ELF-1 (cell line): ENCODE measurements at places on chromosomes 1 and 21.

DNA sequence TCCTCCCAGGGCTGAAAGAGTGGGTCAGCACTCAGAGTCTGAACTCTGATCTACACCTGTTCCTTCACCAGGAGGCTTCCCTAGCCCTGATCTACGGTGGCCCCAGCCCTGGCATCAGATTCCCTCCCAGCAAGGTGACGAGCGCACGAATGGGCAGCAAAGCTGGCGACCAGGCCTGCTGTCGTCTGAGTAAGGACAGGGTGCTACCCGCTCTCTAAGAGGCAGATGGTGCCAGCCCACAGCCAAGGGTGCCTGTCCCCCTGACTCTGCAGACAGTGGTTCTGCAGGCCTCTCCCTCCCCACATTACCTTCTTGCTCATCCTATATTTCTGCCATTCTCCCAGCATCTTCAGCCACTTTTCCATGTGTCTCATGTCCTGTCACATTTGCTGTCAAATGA, 10.3 kb upstream of the SMYD3 start:
- no peak for DNase-seq

DNA sequence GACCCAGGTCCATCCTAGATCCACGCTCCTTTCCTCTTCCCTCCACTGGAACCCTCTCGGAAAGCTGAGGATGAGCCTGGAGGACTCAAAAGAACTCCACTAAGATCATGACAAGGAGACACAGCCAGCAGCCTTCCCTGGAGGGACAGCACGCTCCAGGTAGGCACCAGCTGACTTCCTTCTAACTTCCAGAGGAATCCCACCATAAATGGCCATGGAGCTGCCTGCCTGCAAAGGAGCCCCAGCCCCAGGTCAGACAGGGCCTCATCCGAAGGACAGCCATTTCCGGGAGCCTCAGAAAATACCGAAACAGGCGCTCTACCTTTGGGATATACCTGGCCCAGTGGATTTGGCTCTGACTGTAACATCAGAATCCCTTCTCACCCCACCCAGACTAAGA, 4.1 kb downstream of the SH3BP5L start:
- DNase-seq: no peak

- no peak for DNase-seq
Measured at GRCh38 chr1:232793944-232794343, 11.3 kb upstream of the MAP10 start.

DNA sequence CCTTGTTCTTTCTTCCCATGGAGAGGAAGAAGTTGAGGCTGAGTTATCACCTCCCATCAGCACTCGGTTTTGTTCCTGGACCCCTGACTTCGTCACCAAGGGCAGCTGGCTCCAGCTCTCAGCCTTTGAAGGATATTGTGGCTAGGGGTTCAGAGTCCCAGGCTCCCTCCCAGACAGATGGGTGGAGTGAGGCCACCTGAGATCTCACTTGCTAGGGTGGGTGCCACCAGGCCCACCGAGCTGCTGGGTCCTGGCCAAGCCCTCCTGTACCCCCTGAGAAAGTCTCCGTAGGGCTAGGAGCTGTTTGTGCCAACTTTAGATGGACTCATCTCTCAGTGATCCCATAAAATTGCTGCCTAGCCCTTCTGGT, 6.9 kb downstream of the MX2 start:
- DNase-seq: no peak

GRCh38 chr1:20603504-20604464, 14.9 kb downstream of the CDA start:
- no peak for DNase-seq

DNA sequence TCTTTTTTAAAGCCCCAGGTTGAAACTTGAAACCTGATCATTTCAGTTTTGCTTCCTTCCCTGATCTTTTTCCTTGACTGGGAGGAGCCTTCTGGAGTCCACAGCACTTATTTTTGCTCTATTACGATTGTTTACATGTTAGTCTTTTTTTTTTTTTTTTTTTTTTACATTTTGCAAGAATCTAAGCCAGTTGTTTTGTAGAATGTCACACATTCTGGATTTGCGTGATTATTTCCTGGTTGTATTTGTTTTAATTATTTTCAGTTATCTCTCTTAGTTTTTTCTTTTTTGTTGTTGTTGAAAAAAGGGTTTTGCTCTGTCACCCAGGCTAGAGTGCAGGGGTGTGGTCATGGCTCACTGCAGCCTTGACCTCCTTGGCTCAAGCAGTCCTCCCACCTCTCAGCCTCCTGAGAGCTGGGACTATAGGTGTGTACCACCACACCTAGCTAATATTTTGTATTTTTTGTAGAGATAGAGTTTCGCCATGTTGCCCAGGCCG, 32.8 kb downstream of the OSBPL9 start:
- DNase-seq: no peak

- DNase-seq: peak; percentile 65
Measured at GRCh38 chr1:226309398-226310244, 657 bp upstream of the LIN9 start.

DNA sequence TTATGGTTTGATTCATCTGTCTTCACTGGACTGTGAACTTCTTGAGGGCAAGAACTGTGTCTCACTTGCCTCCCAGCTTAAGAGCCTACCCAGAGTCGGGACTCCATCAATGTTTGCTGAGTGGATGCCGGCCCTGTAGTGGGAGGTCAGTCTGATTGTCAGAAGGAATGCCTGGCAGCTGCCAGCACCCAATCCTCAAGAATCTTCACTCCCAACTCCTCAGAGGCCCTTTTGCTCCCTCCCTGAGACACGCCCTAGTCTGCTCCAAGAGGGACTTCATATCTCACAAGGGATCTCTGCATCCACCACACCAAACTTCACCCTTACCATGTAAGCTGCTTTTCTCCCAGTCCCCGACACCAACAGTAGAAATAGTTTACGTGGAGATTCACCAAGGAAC, 15.2 kb upstream of the KDM4A start:
- peak; percentile 37 for DNase-seq

DNA sequence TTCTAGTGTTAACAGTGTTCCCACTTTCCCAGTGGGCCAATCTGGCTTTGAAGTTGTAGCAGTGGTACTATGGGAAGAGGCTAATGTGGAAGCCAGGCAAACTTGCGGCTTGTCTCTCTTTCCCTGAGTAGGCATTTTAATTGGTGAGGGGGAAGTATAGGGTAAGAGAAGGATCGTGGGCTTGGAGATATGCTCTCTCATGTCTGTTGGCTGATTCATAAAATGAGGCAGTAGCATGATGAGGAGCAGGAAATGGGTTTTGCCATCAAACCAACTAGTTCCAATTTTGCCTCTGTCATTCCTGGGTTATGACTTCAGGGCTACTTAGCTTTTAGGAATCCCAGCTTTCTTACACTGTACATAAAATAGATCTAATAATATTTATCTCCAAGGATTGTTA, 12.1 kb downstream of the C8A start:
- DNase-seq: no peak

DNA sequence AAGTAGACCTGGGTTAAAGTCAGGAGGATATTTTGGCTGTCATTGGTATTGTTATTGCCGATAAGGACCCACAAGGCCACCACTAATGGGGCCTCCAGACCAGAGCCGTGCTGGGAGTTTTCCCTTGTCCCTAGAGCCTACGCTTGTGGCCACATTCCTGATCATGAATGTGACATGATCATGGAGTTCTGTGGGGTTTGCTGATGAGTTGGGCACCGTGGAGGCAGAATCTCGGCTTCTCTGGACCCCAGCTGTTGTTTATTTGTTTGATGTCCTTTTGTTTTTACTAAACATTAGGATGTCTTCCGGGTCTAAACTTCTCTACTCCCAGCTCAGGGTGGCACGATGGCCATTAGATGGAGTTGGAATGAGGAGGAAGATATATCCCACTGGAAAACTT, 74.9 kb upstream of the TMPRSS2 start:
- DNase-seq: no peak

- no peak for DNase-seq
Measured at GRCh38 chr1:82185084-82185483, 384.4 kb downstream of the ADGRL2 start.

DNA sequence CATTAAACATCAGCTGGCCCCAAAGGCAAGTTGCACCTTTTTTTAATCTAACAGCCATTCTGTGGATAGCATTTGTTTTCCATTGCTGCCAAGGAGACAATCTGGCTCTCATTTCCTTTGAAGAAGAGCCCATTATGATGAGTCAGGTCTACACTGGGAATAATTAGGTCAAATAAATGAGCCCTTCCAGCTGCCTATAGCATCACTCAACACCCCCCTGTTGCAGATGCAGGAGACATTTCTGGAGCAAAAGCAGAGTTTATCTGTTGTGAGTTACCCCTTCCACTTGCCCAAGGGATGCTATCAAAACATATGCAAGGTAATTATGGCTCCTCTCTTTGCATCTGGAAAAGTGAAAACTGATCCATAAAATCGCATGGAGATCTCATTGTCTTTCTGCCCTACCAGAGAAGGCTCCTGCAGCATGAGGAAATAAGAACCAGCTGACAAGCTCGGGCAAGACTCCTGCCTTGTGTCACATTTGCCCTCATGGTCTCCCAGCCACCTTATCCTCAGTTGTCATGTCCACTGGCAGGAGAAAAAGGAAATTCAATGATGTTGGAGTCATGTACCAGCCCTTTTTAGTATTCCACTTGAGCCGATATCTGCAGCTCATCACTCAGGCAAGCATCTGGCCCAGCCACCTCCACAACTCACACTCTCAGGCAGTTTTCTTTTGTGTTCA, 135.9 kb downstream of the SLC30A10 start:
- no peak for DNase-seq

- DNase-seq: no peak
Measured at GRCh38 chr1:160103658-160104408, 5.4 kb upstream of the IGSF8 start.

DNA sequence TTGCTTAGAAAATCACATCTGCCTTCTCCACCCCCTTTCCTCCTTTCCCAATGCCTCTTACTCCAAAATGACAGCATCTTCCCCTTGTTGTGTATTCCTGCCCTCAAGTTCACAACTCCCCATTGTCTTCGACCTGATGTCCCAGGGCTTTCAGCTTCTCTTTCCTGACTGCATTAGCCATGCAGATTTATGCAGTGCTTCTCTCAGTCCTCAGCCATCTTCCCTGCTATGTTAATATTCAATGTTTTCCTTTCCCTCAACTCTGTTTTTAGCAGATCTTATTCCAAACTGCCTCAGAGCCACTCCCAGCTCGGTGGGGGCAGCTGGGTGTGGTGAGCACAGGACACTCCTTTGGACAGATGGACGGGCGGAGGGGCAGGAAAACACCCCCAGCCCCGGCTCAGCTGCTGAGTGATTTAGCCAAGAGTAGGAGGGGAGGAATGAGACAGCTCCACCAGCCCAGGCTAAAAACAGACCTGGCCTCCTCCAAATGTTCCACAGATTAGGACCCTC, 71.0 kb downstream of the CD2 start:
- peak; percentile 52 for DNase-seq

DNA sequence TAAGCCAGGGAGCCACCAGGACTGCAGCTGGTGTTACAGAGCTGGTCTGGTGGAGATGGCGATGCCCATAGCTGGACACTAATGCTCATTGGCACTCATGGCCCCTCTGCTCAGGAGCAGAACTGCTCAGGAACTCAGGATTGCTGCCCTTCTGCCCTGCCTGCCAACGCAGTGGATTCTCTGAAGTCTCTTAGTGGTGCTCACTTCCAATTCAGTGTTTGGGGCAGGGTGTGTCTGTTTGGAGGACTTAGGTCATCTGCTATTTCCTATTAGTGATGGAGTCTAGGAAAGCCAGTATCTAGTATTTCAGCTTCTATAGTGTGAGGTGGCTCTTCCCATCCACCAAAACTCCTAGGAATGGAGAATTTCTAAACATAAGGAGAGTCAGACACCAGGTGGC, 29.1 kb downstream of the S100A10 start:
- no peak for DNase-seq

GRCh38 chr1:150516050-150516591, 569 bp downstream of the FALEC start:
- peak; percentile 52 for DNase-seq

DNA sequence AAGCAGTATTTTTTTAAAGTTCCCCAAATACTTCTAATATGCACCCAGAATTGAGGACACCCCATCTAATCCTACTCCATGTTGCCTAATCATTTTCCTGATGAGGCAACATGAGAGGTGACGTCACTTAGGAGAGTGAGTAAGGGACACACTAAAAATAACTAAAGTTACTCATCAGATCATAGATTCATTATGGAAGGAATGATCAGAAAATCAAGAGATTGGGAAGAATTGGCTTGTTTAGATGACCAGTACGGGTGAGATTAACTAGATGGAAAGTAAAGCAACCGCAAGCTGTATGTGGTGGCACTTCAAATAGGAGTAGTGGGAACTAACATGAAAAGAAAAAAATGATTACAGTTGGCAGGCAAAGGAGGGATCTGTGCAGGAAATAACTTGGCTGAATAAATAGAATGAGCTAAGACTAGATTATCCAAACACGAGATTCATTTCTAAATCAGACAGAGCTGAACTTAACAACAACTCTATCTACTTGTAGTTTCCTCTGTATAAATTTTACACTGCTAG, 61.4 kb upstream of the CXADR start:
- DNase-seq: no peak

GRCh38 chr1:99600782-99601181, 45.1 kb upstream of the PALMD start:
- no peak for DNase-seq

DNA sequence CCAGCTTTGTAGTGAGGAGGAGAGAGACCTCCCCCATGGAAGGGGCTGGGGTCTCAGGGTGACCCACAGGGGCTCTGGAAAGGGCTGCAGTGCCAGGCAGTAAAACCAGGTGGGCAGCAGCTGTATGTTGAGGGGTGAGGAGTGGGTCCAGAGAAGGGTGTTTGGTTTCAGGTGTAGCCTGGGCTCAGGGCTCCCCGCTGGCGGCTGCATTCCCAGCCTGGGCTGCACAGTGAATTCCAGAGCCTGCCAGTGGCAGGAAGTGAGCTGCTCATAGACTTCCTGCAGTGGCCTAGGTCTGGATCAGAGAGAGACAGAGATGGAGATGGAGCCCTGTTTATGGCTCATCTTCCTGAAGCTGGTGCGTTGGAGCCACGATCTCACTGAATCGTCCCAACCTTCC, 356.4 kb downstream of the PTPRU start:
- peak; percentile 5 for DNase-seq

GRCh38 chr1:153679337-153680119, 1.0 kb downstream of the NPR1 start:
- DNase-seq: peak; percentile 54

- DNase-seq: no peak
Measured at GRCh38 chr1:71641903-71642302, 561.1 kb upstream of the ZRANB2 start.

DNA sequence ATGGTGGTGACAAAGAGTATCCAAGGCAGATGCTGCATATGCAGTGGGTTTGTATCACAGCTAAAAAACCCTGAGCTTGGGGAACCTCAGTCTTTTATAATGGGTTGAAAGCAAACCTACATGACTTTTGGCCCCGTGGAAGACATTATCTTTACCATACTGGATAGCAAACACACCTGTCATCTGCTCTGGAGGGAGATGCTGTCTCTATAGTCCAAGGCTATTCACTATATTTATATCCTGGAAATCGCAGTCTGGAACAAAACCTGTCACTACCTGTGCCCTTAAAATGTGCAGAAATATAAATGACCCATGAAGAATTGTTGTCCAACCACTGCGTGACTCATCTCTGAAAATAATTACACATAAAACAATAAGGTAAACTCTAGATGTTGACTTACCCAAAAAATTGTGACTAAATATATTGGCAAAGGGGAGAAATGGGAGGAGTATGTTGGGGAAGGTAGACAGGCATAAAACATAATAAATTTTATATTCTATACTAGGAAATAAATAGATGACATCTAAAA, 121.0 kb upstream of the CXADR start:
- DNase-seq: no peak
